Stimulated activated CD8-positive, alpha-beta memory T cell treated with anti-CD3 and anti-CD28 coated beads, Interleukin-4, amount 100 ng/mL, for 1 hour (primary cell): ENCODE measurements at places on chromosomes 16 and 17.

- no peak for DNase-seq
Observed at GRCh38 chr17:43526886-43527648, 19.1 kb downstream of the ETV4 start.

- no peak for DNase-seq
Observed at GRCh38 chr17:28398280-28398981, 7.6 kb downstream of the SLC46A1 start.

- DNase-seq: no peak
Observed at GRCh38 chr17:37488009-37488604, 1.6 kb upstream of the DUSP14 start.

DNA sequence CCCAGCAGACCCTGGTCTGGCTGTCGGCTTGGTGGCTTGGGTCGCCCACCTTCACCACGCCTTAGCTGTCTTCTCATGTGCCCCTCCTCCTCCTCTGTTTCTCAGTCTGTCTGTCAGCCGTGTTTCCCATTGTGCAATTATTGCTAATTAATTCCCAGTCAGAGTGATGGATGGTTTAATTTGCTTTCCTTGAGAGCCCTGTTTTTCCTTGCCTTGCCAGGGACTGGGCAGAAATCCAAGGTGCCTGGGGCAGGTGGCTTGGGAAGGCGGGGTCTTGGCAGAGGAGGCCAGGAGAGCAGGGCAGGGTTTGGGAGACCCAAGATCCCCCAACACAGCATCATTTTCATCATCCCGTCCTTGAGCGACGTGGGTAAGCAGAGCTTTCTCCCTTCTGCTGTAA lies 21.3 kb downstream of the NECAB2 start:
- DNase-seq: no peak

GRCh38 chr17:43813386-43813785 lies 19.6 kb downstream of the MPP3 start:
- no peak for DNase-seq
